Fibroblast of pulmonary artery (primary cell): ENCODE measurements at places on chromosomes 12 and 14.

DNA sequence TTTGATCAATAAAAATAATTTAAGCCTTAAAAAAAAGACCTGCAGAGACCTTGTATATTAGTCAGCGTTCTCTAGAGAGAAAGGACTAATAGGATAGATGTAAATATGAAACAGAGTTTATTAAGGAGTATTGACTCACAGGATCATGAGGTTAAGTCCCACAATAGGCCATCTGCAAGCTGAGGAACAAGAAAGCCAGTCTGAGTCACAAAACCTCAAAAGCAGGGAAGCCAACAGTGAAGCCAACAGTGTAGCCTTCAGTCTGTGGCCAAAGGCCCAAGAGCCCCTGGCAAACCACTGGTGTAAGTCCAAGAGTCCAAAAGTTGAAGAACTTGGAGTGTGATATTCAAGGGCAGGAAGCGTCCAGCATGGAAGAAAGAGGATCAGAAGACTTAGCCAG, 66.3 kb downstream of the TBX5 start:
- DNase-seq = peak; percentile 13

- no peak for DNase-seq
These were observed 1.7 kb downstream of the EMP1 start for GRCh38 chr12:13198241-13198640.

DNA sequence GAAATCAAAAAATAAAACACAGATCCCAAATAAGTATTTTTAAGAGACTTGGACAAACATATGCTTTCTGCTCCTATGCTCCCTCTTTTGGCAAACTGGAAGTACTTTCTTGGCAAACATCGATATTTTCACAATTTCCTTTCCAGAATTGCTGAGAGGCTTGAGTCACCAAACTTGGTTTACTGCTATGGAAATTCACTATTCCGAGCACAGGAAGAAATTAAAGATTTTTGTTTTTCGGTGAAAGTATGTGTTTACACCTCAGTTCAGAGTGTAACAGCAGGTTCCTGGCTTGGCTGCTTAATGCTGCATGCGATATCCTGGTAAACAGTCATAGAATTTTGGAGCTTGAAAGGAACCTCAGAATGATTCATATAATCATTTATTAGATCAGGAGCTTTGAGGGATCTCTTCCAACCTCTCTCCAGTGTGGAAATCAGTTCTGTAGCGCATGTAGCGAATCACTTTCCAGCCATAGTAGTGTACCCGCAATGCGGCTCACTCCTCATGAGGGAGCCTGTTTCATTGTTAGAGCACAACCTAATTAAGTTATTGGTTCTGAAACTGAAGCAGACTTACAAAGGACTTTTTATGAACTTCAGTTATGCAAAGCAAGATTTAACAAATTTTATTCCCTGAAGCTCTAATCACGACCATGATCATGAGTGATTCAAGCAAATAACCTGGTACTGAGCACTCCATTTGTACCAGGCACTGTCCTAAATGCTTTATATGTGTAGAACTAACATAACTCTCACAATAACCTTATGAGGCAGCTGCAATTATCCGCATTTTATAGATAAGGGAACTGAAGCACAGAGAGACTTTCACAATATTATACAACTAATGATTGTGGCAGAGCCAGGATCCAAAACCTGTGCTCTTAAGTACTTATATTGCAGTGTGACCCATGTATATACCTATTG, 56.4 kb upstream of the ATP2A2 start:
- peak; percentile 92 for DNase-seq

GRCh38 chr12:59444932-59445331, 150.9 kb upstream of the SLC16A7 start:
- peak; percentile 33 for DNase-seq

- peak; percentile 13 for DNase-seq
These were observed 45.1 kb upstream of the CPM start for GRCh38 chr12:68977909-68978610.

- no peak for DNase-seq
These were observed 257.8 kb upstream of the AMIGO2 start for GRCh38 chr12:47337581-47337980.

GRCh38 chr12:54355104-54355815, 9.0 kb downstream of the GPR84 start:
- DNase-seq = no peak

DNA sequence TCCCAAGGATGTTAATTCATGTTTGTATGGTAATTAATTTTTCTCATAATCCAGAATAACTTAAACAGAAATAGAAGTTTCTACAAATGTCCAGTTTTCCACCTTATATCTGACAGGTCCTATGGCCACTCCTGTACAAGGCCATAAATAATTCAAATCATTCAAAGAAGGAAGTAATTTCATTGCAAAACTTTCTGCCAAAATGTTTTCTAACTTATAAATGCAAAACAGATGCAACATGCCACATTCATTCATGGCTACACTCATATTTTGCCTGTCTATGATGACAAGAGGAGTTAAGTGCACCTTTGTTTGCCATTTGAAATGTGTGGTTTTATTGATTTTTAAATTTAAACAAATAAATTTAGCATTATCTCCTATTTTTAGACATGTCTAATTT, 34.4 kb downstream of the ITPR2 start:
- DNase-seq = no peak

GRCh38 chr12:51529651-51529970, 61.4 kb upstream of the SCN8A start:
- DNase-seq = no peak

- DNase-seq = no peak
These were observed 1.9 kb upstream of the TBX3 start for GRCh38 chr12:114685869-114686268.

- DNase-seq = peak; percentile 14
These were observed 159.6 kb downstream of the PLCZ1 start for GRCh38 chr12:18578191-18578590.

GRCh38 chr12:97160277-97160676, 253.2 kb downstream of the NEDD1 start:
- no peak for DNase-seq

GRCh38 chr12:125256634-125256936, 191.3 kb downstream of the AACS start:
- DNase-seq = no peak

DNA sequence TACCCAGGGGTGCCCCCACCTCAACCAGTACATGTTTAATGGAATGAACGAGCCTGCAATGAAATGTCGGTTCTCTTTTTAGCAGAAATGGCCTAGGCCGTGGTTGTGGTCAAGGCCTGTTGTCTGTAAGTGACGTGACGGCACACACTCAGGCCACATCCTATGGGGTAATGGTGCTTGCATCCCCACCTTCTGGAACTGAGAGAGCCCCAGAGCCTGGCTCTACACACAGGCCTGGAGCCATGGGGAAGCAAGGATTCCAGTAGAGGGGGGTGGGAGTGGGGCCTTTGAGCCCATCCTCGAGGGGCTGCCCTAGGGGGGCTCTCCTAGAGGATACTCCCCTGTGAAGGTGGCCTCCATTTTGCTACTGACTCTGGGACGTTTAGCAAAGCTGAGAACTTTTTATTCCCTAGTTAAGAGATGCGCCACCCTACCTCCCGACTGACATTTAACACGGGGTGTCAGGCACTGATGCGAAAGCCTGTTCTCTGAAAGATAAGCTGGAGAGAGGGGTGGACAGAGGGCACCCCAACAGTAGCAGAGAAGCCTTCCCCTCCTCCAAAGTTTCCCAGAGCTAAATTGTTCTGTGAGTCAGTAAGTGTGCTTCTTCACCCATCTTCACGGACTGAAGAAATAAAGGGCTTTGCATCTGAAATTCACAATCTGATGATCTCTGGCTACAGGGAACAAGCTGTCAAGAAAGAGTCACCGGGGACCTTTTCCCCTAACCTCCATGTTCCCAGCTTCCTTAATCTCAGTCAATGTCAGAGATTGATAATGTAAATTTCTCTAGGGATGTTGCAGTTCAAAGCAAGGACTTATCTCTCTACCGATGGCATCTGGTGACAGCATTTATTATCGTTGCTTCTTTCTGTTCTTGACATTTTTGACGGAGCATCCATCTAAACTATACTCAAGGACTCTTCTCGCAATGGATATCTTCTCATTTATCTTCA, 6.8 kb downstream of the RIN3 start:
- no peak for DNase-seq

GRCh38 chr12:63795944-63796343, 16.2 kb downstream of the RXYLT1 start:
- DNase-seq = no peak

- DNase-seq = no peak
These were observed 49.5 kb downstream of the SLC38A1 start for GRCh38 chr12:46219132-46219876.

DNA sequence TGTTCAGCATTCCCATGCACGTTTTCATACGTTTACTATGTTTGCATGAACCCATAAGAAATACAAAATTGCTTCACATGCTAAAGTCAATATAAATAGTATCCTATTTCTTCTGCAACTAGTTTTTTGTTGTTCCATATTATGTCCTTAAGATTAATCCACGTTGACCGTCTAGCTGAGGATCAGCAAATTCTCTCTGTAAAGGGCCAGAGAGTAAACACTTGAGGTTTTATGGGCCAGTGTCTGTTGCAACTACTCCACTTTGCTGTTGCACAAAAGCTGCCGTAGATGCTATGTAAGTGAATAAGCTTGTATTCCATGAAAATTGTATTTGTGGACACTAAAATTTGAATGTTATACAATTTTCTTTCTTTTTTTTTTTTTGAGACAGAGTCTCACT, 21.1 kb upstream of the PITPNM2 start:
- DNase-seq = no peak

GRCh38 chr14:69666112-69666511, 54.7 kb downstream of the SUSD6 start:
- DNase-seq = peak; percentile 28

GRCh38 chr12:119432949-119433348, 98.4 kb downstream of the CCDC60 start:
- DNase-seq = no peak

DNA sequence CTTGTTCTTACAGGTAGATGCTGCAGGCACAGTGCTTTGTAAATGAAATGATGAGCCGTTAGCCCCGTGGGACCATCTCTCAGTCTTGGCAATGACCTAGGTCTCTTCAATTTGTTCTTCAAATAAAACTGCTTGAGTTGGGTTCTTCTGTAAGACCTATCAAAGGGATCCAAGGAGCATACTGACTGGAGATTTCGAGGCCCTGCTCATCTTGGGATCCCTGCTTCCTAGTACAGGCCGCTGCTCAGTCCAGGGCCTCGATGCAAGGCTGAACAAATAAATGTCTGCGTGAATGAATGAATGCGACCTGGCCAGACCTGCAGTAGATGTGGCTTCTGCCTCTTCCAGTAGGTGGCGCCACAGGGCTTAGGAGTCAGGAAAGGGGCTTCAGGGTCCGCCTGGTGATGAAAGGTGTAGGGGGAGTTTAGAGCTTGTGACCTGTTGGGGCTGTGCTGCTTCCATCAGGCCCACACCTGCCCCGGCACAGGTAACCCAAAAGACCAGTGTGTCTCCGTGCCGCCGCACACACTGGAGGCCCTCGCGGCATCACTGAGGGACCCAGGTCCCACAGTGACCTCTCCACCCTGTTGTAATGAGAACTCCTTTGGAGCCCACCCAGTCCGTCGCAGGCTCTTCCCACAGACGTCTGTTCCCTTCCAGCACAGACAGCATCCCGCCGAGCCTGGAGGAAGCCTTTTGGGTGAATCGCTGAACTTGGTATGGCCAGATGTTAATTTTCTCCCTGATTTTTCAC, 4.4 kb downstream of the CACNA1C start:
- peak; percentile 66 for DNase-seq

DNA sequence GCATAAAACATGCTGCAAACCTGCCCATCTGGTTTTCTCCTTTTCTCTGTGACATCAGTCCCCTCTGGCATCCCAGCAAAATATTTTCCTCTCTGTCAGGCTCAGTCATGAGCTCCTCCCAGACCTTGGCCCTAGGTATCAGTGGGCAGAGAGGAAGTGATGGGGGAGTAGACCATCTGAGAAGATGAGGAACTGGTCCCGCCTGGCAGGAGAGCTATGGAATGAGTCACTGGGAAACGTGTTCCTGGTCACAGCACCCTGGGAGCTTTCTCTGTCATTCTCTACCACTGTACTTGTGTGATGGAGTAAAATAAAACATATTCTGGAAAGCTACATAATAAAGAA, 5.0 kb upstream of the SRSF9 start:
- DNase-seq = peak; percentile 65

- DNase-seq = no peak
These were observed 9.8 kb downstream of the ITGA5 start for GRCh38 chr12:54409267-54409666.

- no peak for DNase-seq
These were observed 31.1 kb downstream of the PITPNM2 start for GRCh38 chr12:123119808-123120207.

DNA sequence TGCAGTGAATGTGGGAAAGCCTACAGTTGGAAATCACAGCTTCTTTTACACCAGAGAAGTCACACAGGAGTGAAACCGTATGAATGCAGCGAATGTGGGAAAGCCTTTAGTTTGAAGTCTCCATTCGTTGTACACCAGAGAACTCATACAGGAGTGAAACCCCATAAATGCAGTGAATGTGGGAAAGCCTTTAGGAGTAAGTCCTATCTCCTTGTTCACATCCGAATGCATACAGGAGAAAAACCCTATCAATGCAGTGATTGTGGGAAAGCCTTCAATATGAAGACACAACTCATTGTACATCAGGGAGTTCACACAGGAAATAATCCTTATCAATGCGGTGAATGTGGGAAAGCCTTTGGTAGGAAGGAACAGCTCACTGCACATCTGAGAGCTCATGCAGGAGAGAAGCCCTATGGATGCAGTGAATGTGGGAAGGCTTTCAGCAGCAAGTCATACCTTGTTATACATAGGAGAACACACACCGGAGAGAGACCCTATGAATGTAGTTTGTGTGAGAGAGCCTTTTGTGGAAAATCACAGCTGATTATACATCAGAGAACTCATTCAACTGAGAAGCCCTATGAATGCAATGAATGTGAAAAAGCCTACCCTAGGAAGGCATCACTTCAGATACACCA, 24.6 kb downstream of the ZNF26 start:
- DNase-seq = no peak

- peak; percentile 50 for DNase-seq
These were observed 427.5 kb upstream of the MGAT4C start for GRCh38 chr12:86683568-86684304.

DNA sequence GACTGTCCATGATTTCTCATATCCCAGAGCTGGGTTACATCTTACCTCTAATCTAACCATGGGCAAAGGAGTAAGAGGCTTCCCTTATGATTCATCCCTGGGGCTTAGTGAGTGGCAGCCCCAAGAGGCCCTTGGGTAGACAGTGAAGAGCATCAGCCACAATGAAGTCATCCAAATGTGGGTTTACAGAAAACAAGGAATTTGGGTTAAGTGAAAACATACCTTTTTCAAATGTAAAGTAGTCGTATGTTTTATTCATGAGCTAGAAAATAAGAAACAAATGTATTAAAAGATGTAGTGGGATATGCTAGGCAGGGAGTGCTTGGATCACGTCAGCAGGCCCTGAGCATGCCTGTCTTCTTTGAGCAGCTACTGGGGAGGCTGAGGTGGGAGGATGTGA, 54.0 kb upstream of the ELK3 start:
- DNase-seq = peak; percentile 23

DNA sequence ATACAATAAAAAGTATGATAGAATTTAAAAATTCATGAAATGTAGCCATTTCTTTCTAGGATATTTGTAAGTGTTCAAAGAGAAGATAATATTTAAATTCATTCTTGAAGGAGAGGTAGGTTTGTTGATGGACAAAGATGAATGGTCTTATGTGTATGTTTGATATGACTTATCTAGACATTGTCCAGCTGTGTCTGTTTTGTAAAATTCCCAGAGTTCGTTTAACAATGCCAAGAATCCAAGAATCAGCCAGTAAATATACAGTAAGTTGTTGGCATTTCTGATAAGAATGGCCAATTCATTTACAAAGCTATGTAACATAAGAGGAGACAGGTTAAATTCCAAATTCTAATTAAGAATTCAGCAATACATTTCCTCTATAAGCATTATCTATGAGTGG, 150.9 kb downstream of the ADAMTS20 start:
- DNase-seq = no peak
